CD4-positive, alpha-beta T cell treated with Interleukin-15 for 1 hour (primary cell): ENCODE measurements at places on chromosomes 13 and 19.

- DNase-seq: no peak
Measured at GRCh38 chr19:47663435-47663910, 49.7 kb upstream of the EHD2 start.

DNA sequence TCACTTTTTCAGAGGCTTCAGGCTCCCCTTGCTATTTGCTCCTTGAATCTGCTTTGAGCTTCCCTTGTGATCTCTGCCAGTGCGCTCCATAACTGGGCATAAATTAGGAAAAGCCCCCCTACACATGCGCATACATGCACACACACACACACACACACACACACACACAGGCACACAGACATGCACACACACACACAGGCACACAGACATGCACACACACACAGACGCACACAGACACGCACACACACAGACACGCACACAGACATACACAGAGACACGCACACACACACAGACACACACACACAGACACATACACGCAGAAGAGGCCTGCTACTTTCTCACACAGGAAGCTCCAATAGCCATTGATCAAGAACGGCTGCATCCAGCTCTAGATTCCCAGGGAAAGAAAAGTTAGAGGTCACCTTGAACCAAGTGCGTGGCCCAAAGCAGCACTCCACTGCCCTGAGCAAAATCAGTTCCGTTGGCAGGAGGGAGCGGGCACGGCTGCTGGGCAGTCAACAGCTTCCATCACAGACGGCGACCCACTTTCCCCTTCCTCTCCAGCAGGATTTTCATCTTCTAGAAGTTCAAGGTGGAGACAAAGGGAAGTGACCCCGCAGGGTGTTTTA, 145.6 kb downstream of the DPF1 start:
- no peak for DNase-seq

DNA sequence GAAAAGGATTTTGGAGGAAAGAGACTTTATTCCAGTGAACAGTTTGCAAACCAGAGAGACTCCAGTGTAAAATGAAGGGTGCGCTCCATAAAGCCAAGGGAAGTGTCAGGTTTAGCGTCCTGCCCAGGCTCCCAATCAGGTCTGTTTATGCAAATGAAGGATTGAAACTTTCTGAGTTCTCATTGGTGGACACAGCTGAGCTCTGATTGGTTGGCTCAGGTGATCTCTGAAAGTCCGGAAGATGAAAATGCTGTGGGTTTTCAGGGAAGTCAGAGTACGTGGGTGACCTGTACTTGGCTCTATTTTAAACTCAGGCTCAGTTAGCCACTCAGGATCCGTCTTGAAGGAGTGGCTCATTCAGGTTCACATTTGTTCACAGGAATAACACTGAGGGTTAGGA, 28.7 kb upstream of the CD33 start:
- DNase-seq: no peak

DNA sequence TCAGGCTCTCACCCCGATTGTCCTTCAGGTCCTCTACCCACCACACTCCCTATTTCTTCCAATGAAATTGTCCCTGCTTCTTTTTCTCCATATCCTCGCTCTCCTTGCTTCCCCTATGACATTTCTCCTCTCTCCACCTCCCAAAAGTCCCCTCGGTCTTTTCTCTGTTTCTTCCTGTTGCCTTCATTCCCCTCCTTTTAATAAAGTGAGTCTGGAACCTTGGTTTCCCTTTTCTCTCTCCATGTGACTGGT, 676 bp upstream of the ZNF574 start:
- no peak for DNase-seq

DNA sequence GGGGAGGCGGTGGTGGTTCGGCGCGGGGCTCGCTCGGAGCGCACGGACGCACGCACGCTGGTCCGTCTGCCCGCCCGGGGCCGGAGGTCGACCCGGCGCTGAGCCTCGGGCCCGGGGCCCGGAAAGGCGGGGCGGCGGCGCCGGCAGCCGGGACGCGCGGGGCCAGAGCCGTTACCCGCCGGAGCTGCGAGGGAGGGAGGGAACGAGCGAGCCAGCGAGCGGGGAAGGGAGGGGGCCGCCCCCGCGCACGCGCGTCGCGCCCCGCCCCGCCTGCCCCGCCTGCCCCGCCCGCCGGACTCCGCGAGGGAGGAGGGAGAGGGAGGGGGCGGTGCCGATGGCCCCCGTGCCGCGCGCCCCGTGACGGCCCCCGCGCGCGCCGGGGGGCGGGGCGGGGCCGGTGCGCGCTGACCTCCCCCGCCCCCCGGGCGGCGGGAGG, 15.0 kb downstream of the CIC start:
- DNase-seq: peak; percentile 90

DNA sequence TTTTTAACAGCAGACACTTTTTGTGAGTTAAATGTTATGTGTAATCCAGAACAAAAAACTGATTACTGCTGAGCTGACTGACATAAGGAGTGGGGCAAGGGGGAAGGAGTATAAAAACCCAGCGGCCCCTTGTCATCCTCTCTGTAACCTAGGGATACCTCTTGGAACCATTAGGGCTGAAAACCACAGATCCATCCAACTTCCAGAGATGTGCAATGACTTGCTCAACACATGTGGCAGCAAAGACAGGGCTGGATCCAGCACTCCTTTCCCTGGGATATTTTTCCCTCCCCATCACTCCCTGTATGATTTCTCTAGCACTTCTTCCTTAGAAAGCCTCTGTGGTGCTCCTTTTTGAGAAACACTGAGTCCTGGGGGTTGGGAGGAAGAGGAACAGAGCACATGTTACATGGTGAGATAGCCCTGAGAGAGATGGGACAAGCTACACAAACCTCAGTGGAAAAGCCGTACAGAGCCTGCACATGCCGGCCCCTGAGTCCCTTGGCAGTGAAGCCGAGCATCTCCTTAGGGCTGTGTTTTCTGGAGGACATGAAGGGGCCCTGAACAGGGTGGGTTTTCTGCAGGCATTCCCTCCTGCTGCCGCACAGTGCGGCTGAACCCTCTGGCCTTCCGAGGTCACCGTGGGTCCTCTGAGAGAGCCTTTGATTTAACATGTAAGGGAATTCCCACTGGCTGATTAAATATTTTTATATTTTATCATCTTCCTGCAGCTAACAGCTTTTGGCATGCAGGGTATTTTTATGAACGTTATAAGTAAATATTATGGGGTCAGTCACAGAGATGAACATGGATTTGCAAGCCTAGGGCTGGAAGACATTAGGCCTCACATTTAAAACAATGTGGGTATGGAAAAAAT, 219.9 kb downstream of the COG6 start:
- DNase-seq: no peak

DNA sequence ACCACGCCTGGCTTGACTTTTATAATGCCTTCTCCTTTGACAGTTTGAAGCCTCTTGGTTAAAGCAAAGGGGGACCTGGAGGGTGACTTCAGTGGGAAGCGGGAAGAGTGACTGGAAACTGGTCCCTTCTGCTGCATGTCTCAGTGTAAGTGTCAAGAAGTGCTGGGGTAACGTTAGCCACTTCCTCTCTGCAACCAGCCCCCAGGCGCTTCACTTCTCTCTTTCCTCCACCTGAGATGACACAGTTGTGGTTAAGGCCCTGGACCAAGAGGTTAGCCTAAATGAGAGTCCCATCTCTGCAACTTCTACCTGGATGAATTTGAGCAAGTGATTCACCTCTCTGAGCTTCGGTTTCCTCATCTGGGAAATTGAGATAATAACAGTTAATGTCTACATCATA, 16.3 kb downstream of the LEUTX start:
- DNase-seq: no peak

DNA sequence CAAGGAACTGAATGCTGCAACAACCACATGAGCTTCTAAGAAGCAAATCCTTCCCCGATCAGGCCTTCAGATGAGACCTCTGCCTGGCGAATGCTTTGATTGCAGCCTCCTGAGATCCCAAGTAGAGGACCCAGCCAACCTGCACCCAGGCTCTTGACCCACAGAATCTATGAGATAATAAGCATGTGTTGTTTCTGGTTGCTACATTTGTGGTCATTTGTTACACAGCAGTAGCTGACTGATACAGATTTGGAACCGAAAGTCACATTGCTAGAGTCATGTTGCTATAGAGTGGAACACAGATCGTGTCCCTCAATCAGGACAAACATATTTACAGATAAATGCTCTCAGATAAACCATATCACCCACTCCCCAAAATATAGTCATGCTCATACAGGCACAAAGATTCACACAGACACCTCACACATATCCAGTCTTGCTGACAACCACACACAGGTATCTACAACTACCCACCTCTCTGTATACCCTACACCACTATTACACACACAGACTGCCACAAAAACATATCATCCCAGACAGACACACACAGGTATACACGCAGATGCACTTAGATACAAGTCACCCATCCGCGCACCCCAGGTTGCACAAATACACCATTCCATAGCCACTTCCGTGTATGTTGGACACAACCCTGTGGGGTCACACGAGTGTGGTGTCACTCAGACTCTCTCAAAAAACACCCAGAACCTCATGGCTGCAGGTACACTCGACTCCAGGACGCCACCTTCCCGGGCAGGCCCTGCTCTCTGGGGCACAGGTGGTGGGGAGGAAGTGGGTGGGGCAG, 5.5 kb downstream of the DIRAS1 start:
- no peak for DNase-seq
